NCI-H1417 treated with DMSO at 0.1 percent for 48 hours (cell line): ENCODE measurements at places on chromosomes 13 and 19.

DNA sequence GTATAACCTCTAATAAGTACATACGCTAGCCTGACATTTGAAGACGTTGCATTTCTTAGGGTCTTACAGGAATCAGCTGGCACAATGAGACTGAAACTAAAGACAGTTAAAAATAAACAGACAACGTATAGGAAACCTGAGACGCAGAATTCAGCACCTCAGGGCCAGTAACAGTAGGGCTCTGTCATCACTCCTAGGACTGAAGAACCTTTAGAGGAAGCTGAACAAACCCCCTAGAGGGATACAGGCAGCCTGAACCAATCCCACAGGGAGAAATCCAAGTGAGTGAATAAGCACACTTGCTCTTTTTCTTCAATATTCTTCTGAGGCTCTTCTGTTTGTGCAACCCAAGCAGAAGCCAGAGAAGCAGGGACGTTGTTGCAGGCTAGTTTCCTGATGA is 53.9 kb upstream of the KLHL1 start:
- no peak for DNase-seq

DNA sequence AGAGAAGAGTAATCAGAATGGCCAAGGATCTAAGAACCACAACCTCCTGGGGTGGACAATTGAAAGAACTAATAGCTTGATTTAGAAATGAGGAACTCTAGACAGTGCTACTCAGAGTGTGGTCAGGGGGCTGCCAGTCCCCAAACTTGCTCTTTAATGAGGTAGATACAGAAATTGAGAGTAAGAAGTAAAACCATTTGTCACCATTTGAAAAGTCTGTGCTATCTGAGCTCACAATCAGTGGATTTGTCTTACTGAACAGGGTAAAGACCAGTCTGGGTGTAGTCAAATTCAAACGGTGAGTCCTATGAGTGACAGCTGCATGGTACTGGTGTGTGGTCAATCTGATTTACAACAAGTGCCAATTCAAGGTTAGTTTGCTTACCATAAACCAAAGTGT is 118.9 kb downstream of the KL start:
- DNase-seq, result no peak

DNA sequence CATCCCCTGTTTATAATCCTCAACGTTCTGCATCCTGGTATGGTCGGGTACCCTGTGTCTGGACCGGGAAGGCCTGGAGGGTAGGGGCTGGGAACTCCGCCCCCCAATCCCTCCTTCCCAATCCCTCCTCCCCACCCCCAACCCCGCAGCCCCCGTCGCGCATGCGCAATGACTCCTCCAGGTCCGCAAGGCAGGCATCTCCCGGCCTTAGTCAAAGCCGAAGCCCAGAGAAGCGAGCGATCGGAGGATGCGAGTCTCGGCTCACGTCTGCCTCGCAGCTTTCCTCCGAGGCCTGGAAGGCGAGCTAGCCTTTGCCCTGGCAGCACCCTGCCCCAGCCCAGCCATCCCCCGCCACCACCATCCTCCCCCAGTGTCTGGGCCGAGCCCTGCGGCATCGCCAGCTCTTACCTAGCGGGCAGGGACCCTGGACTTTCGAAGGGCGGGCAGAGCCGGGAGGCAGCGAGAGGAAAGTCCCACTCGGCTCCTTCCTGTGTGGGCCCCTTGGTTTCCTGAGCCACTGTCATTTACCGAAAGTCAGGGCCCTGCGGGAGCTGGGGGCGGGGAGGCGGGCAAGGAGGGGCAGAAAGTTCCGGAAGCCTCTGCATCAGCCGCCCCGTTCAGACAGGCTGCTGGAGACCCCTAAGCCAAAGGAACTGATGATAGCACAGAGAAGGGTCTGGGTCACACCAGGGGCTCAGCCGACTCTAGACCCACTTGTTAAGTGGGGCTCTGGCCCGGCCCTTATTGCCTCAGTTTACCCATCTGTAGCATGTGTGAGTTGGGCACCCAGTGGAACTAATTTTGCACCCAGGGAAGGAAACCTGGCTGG is at the start of gene JAK3:
JAK3 (minus strand) TSS at position 445 of the 829 bp plus-strand sequence. CDS start 3,565 bp downstream, outside the sequence.
- no peak for DNase-seq

DNA sequence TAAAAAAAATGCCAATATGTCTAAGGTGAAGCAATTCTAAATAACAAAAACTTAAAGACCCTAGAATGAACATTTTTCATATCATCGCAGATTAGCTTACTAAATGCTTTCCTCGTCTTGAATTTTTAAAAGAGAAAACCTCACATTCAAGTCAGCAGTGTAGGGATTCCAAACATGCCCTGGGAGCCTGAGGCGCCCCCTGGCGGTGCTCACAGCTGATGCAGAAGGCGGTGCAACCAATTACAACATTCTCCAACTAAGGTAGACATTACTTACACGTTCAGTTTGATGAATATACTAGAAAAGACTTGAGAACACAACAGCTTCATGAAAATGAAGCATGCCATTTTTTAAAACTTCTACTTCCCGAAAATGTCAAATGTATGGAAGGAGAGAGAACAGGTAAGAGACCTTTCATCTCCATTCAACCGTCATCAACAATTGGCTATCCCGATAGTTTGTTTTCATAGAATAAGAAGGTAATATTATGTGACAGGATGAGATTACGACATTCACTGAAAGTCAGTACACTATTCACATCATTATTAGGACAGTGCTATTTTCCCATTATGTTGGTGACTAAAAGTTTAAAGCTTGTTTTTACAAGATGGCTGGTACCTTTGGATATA is 304.4 kb downstream of the DCLK1 start:
- no peak for DNase-seq

- no peak for DNase-seq
These were observed 224.9 kb downstream of the FGF9 start for GRCh38 chr13:21895779-21896178.

- no peak for DNase-seq
These were observed 8.6 kb downstream of the TNFAIP8L1 start for GRCh38 chr19:4647676-4648644.

GRCh38 chr19:29630655-29631054 is 24.6 kb downstream of the POP4 start:
- no peak for DNase-seq

GRCh38 chr13:100098445-100099116 is 9.7 kb downstream of the PCCA start:
- DNase-seq, result no peak

DNA sequence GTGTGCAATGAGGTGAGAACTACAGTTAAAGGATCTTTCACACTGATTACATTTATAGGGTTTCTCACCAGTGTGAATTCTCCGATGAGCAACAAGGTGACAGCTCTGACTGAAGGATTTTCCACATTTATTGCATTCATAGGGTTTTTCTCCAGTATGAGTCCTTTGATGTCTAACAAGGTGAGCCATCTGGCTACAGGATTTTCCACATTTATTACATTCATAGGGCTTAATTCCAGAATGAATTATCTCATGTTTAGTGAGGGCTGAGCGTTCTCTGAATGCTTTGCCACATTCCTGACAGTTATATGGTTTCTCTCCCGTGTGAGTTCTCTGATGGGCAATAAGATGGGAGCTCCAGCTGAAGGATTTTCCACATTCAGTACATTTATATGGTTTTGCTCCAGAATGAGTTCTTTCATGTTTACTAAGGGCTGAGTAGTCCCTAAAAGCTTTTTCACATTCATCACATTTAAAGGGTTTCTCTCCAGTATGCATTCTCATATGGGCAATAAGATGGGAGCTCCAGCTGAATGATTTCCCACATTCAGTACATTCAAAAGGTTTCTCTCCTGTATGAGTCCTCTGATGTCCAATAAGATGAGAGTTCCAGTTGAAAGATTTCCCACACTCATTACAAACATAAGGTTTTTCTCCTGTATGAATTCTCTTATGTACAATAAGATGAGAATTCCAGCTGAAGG is 4.4 kb upstream of the C19orf18 start:
- no peak for DNase-seq

DNA sequence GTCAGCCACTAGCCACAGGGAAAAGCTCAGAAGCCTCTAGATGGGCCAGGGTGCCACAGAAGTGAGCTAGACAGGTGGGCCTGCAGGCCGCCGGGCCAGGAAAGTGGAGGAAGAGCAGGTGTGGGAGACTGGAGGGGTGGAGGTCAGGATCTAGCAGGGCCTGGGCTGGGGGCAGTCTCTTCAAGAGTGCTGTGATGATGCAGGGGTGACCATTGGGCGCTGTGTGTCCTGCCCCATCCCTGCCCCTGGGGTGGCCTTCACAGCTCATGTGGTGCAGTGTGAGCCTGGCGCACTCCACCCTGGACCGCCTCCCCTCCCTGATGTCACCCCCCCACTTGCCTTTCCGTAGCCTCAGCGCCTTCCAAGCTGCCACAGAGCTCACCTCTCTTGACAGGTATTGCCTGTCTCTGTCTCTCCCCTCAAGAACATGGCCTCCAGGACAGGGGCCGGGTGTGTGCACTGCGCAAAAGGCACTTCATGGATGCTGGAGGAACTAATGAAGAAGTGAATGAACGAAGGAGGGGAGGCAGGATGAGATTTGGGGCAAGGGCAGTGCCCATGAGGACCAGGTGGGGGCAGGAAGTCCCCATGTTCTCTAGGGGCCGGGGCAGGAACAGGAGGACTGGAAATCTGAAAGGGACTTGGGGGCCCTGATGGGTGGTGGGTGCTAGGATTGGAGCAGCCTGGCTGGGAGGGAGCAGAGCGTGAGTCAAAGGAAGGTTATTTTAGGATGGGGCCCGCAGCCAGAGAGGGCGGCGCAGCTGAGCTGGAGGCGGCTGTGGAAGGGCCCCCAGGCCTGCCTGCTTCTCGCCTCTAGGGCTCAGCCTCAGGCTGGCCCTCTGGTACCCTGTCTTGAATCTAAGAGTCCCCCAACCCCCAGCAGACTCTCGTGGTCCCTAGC is 6.6 kb downstream of the SSBP4 start:
- no peak for DNase-seq

- peak; percentile 73 for DNase-seq
These were observed 772 bp downstream of the GPC6 start for GRCh38 chr13:93227280-93227877.

- no peak for DNase-seq
These were observed 127.6 kb downstream of the COG6 start for GRCh38 chr13:39783051-39783450.

DNA sequence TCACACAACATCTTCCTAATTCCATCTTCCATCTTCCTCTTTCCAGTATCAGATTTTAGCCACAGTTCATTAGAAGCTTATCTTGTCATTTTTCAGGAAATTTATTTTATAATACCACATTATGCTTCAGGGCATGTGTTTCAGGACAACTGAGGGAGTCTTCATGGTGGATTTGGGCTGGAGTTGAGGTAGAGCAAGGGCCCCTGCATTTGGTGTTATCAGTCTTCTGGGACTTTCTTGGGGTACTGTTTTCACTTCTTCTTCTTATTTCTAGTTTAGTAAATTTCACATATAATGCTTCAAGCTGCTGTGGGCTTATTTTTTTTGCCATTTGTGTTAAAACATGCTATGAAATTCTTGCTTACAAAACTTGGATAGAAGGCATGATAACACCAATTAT is 188.7 kb downstream of the LHFPL6 start:
- DNase-seq, result no peak

DNA sequence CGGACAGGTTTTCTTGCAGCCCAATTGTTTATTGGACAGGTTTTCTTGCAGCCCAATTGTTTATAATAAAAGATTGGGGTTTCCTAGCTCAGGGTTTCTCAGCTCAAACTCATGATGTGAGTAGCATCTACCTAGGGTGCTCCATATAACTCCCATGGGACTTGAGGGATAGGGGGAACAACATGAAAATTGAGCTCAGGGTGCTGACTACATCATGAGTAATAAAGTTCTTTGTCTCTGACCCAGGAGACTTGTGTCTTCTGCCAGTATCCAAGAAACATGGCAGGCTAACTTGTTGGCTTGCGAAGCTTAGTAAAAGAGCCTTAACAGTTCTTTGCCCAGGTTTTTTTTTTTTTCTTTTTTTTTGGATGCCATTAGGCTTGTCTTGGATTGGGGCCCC is 59.2 kb upstream of the MYCBP2 start:
- DNase-seq, result no peak
